ENCODE measurements at places on chromosomes 11 and 22. TPM values are rescaled to one million over a fixed set of nuclear protein-coding genes. Genes with fewer than 3 reads are reported as not detected.

DNA sequence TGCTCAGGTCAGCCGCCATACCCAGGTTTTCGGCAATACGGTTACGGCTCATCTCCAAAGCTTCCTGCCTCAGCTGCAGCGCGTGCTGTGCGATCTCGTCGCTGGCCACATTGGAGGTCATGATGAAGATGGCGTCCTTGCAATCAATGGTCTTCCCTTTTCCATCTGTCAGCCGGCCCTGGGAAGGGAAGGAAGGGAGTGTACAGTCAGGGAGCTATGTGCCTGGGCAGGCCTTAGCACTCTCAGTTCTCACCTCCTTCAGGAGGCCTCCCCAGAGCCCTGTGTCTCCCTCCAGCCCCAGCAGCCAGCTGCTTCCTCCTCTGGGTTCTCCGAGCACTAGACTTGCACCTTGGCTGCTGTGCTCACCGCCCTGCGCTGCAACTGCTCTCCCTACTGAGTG is 51.5 kb upstream of the PHOX2A start:
- no peak for DNase-seq
- H3K27ac ChIP-seq = no peak overlapping the region
- H3K27me3 ChIP-seq = no peaks in the 10 kb centered on the region
- peaks cover 2% of the 10 kb centered on the region for H3K36me3 ChIP-seq
- peaks cover 2% of the 10 kb centered on the region for H3K4me1 ChIP-seq

DNA sequence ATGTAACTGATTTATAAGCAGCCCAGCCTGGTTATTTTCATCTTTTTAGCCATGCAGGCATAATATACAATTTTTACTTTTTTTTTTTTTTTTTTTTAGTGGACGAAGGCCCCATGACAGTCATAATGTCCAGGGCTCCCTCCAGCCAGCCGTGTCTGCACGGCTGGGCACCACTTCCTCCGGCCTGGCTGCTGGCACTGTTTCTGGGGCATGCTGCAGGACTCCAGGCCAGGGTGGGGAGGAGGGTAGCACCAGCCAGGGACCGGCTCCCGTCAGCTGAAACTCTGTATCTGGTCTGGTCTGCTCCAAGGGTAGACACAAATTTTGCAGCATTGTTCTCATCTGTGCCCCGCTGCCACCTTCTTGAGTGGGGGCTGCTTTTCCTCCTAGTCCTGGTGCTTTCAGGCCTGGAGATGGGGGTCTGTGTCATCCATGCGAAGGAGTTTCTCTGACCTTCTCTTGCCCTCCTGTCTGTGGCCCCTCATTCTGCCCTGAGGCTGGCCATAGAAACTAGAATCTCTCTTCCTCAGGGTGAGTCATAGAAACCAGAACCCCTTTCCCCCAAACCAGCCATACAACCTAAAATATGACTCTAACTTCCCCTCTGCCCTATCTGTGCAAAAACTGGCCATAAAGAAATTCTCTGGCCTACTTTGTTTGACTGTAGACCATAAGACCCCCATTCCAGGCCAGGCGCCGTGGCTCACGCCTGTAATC is 9.2 kb upstream of the RRP7A start:
- H3K27me3 ChIP-seq = peaks cover 5% of the 10 kb centered on the region
- no peak for DNase-seq
- peaks cover 10% of the 10 kb centered on the region for H3K4me1 ChIP-seq

The NPAS4 gene
- total RNA-seq = 0.12 TPM

GRCh38 chr11:72859126-72859525 is 44.9 kb downstream of the ATG16L2 start:
- H3K4me1 ChIP-seq = no peaks in the 10 kb centered on the region
- H3K27ac ChIP-seq = no peak overlapping the region
- no peaks in the 10 kb centered on the region for H3K27me3 ChIP-seq

GRCh38 chr11:78651136-78651775 is 76.6 kb upstream of the NARS2 start:
- no peaks in the 10 kb centered on the region for H3K36me3 ChIP-seq
- H3K27ac ChIP-seq = no peak overlapping the region
- H3K4me3 ChIP-seq = no peak overlapping the region
- peak; percentile 33 for DNase-seq
- no peaks in the 10 kb centered on the region for H3K27me3 ChIP-seq

The OR2AG2 gene
- not detected for total RNA-seq

DNA sequence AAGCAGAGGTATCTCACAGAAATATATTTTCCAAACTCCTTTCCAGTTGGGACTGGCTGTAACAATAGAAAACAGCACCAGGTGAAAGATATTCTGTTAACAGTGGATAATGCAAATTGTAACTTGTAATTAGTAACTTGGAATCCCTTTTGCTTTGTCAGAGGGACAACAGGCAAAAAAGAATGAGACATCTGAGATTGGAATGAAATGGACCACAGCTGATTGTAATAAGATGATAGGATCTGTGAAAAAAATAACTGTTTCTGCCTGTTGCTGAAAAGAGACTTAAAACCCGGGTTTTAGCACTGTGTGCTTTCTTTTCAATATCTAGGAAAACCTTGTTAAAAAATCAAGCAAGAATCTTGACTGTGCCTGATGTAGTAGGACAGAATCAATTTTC is 655.7 kb downstream of the METTL15 start:
- no peak overlapping the region for H3K27ac ChIP-seq
- H3K4me1 ChIP-seq = no peaks in the 10 kb centered on the region
- no peaks in the 10 kb centered on the region for H3K27me3 ChIP-seq
- DNase-seq = no peak
- H3K4me3 ChIP-seq = no peak overlapping the region
- no peaks in the 10 kb centered on the region for H3K36me3 ChIP-seq

- no peak overlapping the region for H3K27ac ChIP-seq
- H3K4me1 ChIP-seq = peaks cover 13% of the 10 kb centered on the region
- no peak overlapping the region for H3K4me3 ChIP-seq
- H3K36me3 ChIP-seq = peaks cover 19% of the 10 kb centered on the region
- no peaks in the 10 kb centered on the region for H3K27me3 ChIP-seq
- DNase-seq = no peak
Measured at GRCh38 chr11:129959687-129960086, 42.9 kb downstream of the PRDM10 start.

DNA sequence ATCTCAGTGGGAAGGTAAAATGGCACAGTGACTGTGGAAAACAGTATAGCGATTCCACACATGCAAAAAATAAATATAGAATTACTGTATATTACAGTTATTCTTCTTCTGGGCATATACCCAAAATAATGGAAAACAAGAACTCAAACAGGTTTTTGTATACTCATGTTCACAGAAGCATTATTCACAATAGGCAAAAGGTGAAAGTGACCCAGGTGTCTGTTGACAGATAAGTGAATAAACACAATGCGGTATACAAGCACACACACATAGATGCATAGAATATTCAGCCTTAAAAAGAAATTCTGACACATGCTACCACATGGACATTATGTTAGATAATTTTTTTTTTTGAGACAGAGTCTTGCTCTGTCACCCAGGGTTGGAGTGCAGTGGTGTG is 233.0 kb downstream of the SWAP70 start:
- no peak overlapping the region for H3K27ac ChIP-seq
- no peaks in the 10 kb centered on the region for H3K27me3 ChIP-seq
- peaks cover 3% of the 10 kb centered on the region for H3K4me1 ChIP-seq

DNA sequence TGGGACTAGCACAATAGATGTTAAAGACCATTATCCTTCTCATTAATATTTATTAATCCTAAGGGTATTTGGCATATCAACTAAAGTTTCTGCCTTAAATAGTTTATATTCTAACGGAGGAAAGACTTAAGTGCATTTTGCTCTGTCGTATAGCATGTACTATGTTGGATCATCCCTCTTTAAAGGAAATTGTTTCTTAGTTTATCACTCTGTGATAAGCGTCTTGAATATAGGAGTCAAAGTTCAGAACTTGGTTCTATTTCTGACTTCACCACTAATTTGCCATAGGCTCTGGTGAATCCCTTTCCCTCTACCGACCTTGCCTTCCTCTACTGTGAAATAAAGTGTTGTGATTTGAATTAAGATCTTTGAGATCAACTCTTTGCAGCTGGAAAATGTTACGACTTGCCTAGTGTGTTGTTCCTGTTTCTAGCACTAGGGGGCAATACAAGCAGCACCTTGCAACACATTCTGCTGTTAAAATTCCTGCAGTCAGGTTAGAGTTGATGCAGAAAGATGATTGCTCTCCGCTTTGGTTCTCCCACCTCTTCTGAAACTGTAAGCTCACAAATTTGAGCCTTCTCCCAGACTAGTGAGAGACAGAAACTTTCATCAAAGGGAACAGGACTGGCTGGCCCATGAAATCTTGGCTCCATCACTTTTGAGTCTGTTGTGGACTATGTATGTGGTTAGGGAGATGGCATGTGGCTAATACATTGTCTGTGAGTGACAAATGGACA is 27.8 kb upstream of the ZNRF3 start:
- H3K27me3 ChIP-seq = peaks cover 21% of the 10 kb centered on the region
- H3K27ac ChIP-seq = no peak overlapping the region
- H3K4me1 ChIP-seq = no peaks in the 10 kb centered on the region
- DNase-seq = peak; percentile 53
- H3K36me3 ChIP-seq = no peaks in the 10 kb centered on the region

- H3K27ac ChIP-seq = no peak overlapping the region
- no peaks in the 10 kb centered on the region for H3K27me3 ChIP-seq
Measured at GRCh38 chr11:122076512-122077120, 39.4 kb downstream of the BLID start.

DNA sequence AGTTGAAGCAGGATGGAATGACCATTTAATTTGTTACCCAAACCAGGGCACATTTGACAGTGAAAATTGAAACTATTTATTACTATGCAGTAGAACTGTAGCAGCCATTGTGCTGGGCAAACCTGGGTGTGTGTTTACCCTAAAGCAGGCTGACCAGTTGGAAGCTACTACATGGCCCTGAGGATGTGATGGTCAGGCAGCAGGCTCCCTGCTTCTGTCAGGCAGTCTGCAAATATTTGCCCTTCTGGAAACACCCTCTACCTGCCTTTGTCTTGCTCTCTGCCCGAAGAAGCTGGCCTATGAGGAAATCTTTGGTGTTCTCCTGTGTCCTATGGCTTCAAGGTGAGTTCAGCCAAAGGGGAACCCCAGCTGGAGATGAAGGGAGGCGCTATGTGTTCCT is 600.1 kb upstream of the KIRREL3 start:
- H3K36me3 ChIP-seq = no peaks in the 10 kb centered on the region
- no peak overlapping the region for H3K4me3 ChIP-seq

DNA sequence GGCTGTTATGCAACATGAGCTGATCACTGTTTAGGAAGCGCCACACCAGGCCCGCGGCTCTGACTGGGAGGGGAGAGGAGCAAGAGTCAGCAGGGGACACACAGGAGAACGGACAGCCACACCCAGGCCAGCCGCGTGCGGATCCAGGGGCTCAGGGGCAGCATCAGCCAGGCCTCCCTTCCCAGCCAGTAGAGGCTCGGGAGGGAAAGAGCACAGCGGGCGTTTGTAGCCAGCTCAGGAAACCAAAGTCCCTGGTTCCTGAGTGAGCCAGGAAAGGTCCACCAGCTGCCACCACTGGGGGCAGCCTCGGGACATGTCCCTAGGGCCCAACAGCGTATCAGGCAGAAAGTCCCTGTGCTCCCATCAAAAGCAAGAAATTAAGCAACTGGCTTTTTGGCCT is 71.8 kb upstream of the PITPNB start:
- no peaks in the 10 kb centered on the region for H3K36me3 ChIP-seq
- peaks cover 7% of the 10 kb centered on the region for H3K4me1 ChIP-seq
- no peak for DNase-seq
- no peak overlapping the region for H3K27ac ChIP-seq
- H3K4me3 ChIP-seq = no peak overlapping the region
- H3K27me3 ChIP-seq = no peaks in the 10 kb centered on the region

The CCDC116 gene
- 0.59 TPM for total RNA-seq

DNA sequence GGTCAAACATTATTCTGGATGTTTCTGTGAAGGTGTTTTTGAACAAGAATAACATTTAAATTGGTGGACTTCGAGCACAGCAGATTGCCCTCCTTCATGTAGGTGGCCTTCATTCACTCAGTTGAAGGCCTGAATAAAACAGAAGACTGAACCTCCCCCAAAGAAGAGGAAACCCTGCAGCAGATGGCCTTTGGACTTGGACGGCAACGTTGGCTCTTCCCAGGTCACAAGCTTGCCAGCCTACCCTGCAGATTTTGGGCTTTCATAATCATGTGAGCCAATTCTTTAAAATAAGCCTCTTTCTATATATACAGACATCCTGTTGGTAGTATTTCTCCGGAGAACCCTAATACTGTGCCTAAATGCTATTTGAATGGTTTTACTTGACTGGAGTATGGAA is 432.2 kb upstream of the NARS2 start:
- H3K27ac ChIP-seq = no peak overlapping the region
- no peak overlapping the region for H3K4me3 ChIP-seq
- H3K27me3 ChIP-seq = peaks cover 2% of the 10 kb centered on the region
- DNase-seq = no peak

DNA sequence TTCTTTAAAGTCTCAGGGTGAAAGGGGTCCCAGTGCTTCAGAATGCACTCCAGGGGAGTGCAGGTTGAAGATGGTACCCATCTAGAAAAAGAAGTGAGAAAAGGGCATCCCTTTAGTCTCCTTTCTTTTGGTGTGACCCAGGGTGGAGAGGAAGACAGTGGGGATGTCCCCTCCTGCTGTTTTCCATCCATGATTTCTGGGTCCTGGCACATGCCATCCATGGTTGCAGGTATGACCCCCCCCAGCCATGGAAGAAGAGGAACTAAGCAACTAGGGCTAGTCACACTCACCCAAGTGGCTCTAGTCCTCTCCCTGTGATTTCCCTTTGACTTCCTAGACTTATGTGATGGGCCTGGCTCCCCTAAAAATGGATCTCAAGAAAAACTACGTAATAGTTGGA is 15.9 kb upstream of the EI24 start:
- H3K4me3 ChIP-seq = no peak overlapping the region
- H3K4me1 ChIP-seq = no peaks in the 10 kb centered on the region
- H3K27me3 ChIP-seq = peaks cover 2% of the 10 kb centered on the region
- no peak overlapping the region for H3K27ac ChIP-seq

The TRIM48 gene
- total RNA-seq = not detected

GRCh38 chr11:83990160-83990733 is 704.1 kb upstream of the CCDC90B start:
- no peak overlapping the region for H3K27ac ChIP-seq
- no peaks in the 10 kb centered on the region for H3K4me1 ChIP-seq
- DNase-seq = no peak
- no peak overlapping the region for H3K4me3 ChIP-seq

- no peak overlapping the region for H3K4me3 ChIP-seq
- DNase-seq = peak; percentile 16
- no peaks in the 10 kb centered on the region for H3K36me3 ChIP-seq
- H3K4me1 ChIP-seq = no peaks in the 10 kb centered on the region
- no peaks in the 10 kb centered on the region for H3K27me3 ChIP-seq
Measured at GRCh38 chr11:130510407-130511006, 62.1 kb downstream of the ADAMTS15 start.

DNA sequence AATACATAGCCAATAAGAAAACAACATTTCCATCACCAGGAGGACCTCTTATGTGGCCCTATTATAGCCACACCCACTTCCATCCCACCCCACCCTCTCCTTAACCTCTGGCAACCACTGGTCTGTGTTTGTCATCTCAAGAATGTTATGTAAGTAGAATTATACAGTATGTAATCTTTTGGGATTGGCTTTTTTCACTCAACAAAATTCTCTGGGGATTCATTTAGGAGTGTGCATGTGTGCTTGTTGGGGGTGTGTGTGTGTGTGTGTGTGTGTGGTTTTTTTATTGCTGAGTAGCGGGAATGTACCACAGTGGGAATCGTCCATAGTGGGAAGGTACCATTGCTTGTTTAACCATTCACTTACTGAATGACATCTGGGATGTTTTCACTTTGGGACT is 5.2 kb downstream of the KCNJ5 start:
- H3K36me3 ChIP-seq = no peaks in the 10 kb centered on the region
- no peak overlapping the region for H3K4me3 ChIP-seq
- H3K27me3 ChIP-seq = peaks cover 46% of the 10 kb centered on the region
- H3K4me1 ChIP-seq = peaks cover 9% of the 10 kb centered on the region
- no peak for DNase-seq
- no peak overlapping the region for H3K27ac ChIP-seq

GRCh38 chr11:114026355-114026754 is 33.2 kb upstream of the ZBTB16 start:
- DNase-seq = peak; percentile 75
- peaks cover 41% of the 10 kb centered on the region for H3K27me3 ChIP-seq
- H3K36me3 ChIP-seq = no peaks in the 10 kb centered on the region
- no peak overlapping the region for H3K27ac ChIP-seq
